Gastrocnemius medialis (tissue), 4 donors: ENCODE measurements at places on chromosomes 7 and 10.

DNA sequence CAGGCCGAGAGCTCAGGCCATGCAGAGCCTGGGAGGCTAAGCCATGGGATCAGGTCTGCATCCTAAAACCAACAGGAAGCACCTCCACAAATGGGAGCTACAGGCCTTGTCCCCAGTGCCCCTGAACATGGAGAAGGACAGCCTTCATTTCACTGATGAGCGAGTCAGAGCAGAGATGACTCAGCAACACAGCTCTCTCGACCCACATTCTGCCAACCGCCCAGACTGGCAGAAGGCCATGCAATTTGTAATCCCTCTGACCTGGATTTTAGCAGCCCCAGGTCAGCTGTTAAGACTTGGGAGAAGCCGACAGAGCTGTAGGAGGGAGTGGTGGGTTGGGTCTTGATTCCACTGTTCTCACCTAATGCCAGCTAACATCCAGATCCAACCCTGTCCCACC, 25.5 kb downstream of the VOPP1 start:
- DNase-seq = peak; percentile 97

DNA sequence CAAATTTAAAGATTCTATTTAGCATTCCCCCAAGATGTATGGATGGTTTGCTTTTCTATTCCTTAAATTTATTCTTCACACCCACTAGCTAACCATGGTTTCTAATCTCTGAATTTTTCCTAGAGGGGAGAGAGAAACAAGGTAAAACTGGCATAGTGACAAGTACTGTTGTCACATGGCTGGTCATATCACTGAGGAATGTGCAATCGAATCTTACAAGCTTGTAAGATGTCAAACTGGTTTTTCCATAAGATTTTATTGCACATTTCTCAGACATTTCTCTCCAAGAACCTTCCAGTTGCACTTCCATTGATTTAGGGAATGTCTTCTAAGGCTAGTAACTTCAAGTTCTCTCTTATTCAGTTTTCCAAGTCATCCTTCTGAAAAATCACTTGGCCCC, 89.8 kb downstream of the MBL2 start:
- no peak for DNase-seq

DNA sequence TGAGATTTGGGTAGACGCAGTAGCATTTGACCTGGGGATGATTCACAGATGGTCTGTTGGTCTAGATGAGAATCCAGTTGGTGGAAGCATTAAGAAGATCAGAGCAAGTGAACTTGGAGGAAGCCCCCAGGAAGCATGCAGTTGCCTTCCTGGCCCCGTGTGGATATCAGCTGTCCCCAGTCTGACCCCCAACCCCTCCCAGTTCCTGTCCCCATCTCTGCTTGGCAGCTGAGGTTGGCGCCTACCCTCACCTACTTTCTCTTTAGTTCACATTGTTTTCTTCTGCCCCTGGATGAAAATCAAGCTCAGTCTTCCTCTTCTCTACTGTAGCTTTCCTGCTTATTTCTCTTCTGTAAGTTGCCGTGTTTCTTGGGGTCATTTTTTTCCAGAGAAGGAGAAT, 227.9 kb downstream of the GATA3 start:
- no peak for DNase-seq

DNA sequence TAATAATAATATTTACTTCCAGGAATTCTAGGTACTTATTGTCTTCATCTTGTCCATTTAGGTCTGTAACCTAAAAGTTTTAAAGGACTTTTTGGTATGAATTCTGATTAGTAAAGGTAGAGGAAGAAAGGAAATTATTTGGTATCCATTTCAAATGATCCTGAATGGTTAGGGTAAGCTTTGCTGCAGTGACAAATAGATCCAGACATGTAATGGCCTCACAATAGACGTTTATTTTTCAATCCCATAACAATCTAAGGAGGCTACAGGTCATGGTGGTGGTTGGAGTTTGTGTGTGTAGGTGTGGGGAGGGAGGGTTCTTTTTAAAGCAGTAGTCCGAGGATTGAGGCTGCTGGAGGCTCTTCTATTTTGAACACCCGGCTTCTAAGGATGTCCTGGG, 5.3 kb downstream of the FBH1 start:
- DNase-seq = no peak

GRCh38 chr7:64905547-64905946, 2.5 kb downstream of the ZNF273 start:
- DNase-seq = no peak

DNA sequence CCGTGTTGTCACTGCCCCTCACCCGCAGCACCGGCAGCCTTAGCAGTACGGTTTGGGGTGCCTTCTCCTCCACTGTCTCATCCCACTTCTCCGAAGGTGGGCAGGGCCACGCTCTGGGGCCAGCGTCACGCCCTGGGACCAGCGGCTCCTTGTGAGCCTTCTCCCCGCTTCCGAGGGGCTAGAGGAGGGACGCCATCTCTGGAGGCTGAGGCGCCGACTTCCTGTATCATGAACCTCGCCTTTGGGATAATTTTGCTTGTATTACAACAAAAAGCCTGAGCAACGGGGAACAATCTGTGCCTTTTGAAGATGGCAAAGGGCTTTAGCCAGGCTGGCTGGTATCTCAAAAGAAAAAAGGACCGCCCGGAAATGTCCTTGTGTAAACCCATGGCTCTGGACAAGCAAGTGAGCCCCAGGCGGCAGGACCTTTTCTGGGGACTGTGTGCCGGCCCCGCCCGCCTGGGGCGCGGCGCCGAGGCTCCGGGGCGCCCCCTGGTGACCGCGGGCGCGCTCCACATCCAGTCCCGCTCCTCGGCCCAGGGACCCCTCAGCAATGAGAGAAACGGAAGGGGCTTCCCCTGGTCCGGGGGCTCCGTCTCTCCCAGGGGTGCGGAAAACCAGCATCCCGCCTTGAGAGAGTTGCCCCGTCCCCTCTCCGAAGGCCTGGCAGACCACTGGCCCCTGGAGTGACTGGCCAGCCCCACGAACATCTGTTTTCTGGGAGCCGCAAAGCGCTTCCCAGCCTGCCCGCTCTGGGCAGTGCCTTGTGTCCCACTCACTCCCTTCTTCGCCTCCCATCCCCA, 3.8 kb downstream of the DEPP1 start:
- DNase-seq = peak; percentile 78
